Naive thymus-derived CD8-positive, alpha-beta T cell (primary cell): ENCODE measurements at places on chromosomes 7 and 10. TPM values are rescaled to one million over a fixed set of nuclear protein-coding genes. Genes with fewer than 3 reads are reported as not detected.

Gene PAOX
- 15.6 TPM for polyA plus RNA-seq

GRCh38 chr7:125573126-125573525 is 643.5 kb upstream of the POT1 start:
- H3K27ac ChIP-seq = no peak overlapping the region
- H3K4me3 ChIP-seq = no peak overlapping the region
- H3K4me1 ChIP-seq = no peaks in the 10 kb centered on the region
- H3K27me3 ChIP-seq = no peaks in the 10 kb centered on the region

DNA sequence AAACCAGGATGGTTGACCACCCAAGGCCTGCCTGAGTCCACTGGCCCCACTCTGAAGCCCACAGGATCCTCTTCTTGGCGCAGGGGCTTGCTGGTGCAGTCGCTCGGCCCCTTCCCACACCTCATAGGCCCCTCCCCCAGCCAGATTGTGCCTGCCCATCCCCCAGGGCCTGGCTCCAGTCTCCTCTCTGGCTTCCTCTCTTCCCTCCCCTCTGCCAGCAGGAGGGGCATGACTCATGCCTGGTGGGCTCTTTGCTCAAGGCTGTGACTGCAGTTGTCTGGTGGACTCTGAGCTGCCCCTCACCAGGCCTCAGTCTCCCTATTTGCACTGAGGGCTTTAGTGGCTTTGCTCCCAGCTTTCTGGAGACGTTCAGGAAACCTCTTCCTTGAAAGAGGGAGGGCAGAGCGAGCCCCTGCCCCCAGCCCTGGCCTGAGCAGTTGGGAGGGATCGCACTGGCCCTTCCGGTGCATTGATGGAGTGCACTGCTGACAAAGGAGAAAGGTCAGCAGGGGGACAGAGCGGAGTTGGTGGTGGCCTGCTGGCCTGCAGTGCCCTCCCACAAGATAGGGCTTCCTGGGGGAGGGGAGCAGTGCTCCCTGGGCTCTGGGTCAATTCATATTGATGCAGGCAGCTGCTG is 60.7 kb downstream of the ZMIZ1 start:
- H3K4me1 ChIP-seq = peaks cover 25% of the 10 kb centered on the region
- H3K4me3 ChIP-seq = no peak overlapping the region
- peak overlapping the region; percentile 20 for H3K27ac ChIP-seq
- H3K36me3 ChIP-seq = peaks cover 2% of the 10 kb centered on the region
- no peak for DNase-seq
- no peaks in the 10 kb centered on the region for H3K27me3 ChIP-seq

Gene PANK1
- polyA plus RNA-seq = 0.24 TPM

DNA sequence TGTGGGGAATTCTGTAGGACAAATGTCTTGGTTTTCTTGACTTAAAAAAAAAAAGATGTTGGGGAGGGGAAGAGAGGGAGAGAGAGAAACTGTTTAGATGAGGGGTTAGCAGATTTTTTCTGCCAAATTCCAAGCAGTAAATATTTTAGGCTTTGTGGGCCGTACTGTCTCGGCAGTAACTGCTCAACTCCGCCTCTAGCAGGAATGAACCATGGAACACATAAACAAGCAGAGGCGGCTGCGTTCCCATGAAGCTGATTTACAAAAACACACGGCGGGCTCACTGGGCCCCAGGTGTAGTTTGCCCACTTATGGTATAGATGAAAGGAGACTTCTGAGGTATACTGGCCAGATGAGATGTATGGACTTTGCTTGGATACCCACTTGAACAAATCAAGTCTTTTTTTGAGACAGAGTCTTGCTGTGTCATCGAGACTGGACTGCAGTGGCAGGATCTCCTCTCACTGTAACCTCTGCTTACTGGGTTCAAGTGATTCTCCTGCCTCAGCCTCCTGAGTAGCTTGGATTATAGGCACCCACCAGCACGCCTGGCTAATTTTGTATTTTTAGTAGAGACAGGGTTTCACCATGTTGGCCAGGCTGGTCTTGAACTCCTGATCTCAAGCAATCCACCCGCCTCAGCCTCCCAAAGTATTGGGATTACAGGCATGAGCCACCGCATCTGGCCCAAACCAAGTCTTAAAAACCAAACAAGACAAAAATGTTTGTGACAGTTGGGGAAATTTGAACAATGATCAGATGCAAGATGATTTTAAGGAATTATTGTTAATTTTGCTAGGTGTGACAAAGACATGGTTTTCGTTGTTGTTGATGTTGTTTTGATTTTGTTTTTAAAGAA is 9.7 kb upstream of the ADAMTS14 start:
- peaks cover 2% of the 10 kb centered on the region for H3K27me3 ChIP-seq

Gene INA
- not detected for polyA plus RNA-seq

DNA sequence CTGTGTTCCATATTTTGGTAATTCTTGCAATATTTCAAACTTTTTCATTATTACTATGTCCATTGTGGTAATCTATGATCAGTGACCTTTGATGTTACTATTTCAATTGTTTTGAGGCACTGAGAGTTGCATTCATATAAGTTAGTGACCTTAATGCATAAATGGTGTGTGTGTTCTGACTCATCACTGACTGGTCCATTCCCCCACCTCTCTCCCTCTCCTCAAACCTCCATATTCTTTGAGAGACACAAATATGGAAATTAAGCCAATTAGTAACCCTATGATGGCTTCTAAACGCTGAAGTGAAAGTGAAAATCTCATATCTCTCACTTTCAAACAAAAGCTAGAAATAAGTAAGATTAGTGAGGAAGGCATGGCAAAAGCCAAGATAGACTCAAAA is 739.6 kb downstream of the CCSER2 start:
- H3K27me3 ChIP-seq = no peaks in the 10 kb centered on the region
- H3K4me1 ChIP-seq = no peaks in the 10 kb centered on the region
- no peak overlapping the region for H3K27ac ChIP-seq
- H3K36me3 ChIP-seq = no peaks in the 10 kb centered on the region
- DNase-seq = no peak

DNA sequence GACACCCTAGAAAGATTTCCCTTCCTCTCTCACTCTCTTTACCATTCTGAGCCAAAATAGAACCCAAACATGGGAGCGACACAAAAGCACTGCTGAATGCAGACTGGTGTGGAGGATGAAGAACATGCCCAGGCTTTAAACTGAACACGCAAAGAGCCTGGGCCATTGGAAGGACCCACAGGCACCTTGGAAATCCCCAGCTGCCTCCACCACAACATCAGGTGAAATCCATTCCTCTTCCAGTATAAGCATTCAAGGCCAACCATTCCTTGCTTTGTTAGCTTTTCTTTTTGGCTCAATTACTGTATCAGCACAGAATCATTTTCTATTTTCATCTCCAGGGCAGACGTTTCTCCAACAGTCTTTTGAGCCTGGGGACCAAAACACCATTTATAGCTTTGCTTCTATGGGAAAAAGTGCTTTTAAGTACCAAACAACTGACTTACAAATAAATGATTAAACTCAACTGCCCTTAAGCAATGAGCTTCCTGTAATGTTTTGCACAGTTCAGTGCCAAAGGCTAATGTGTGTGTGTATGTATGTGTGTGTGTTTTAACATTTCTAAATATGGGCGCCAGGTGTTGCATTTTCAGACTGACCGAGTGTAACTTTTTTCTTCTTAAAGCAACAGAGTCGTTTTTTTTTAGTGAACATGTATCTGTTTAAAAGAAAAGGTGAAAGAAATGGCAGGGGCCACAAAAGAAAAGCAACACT is 16.2 kb upstream of the BLNK start:
- H3K36me3 ChIP-seq = no peaks in the 10 kb centered on the region
- H3K4me3 ChIP-seq = peak overlapping the region; percentile 67

Gene SPDYE2B
- not detected for polyA plus RNA-seq

DNA sequence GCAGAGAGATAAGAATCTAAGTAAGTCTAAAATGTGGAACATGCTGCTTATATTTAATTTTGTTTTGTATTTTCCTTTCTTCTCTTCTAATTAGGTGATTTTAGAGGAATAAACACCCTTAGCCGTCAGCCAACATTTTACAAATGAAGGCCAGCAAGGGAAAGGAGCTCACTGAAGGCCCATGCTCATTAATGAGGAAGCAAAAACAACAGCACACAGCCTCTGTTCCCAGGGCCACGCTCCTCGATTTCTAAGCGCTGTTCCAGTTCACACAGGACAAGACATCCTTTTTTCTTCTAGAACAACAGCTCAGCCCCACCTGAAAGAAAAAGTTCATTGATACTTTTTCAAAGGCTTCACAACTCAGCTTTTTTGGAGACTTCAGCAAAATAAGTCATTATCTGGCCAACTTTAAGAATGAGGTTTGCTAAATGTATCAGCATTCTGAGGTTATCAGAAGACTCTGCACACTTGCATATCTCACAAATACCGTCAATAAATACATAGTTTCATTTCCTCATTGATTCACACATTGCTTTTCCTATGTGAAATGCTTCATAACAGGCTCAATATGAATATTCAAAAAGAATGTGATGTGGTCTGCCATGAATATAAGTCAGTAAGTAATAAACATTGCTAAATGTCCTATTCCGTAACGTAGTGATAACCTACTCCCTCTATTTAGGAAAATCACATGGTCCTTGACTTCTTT is 34.8 kb upstream of the SFMBT2 start:
- no peaks in the 10 kb centered on the region for H3K27me3 ChIP-seq
- H3K27ac ChIP-seq = no peak overlapping the region
- H3K4me3 ChIP-seq = no peak overlapping the region
- no peak for DNase-seq

DNA sequence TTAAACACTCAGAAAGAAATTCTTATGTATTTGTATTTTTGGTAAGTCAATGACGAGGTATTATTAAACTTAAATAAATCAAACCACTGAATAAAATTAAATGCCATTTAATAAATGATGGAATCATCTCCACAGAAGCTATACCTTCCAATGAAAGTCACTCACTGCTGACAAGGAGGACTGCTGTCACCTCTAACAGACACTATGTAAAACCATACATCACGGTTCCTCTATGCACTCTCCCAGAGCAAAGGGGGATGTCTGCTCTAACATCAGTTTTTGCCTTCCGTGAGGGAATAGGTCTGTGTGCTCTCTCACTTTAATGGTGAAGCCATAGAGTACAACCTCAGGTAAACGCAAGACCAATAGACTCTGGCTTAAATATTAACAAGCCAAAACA is 99.7 kb upstream of the DDC start:
- peaks cover 2% of the 10 kb centered on the region for H3K27me3 ChIP-seq
- no peak overlapping the region for H3K27ac ChIP-seq
- no peak overlapping the region for H3K4me3 ChIP-seq
- no peaks in the 10 kb centered on the region for H3K36me3 ChIP-seq

Gene DTX2
- polyA plus RNA-seq = 6.6 TPM

DNA sequence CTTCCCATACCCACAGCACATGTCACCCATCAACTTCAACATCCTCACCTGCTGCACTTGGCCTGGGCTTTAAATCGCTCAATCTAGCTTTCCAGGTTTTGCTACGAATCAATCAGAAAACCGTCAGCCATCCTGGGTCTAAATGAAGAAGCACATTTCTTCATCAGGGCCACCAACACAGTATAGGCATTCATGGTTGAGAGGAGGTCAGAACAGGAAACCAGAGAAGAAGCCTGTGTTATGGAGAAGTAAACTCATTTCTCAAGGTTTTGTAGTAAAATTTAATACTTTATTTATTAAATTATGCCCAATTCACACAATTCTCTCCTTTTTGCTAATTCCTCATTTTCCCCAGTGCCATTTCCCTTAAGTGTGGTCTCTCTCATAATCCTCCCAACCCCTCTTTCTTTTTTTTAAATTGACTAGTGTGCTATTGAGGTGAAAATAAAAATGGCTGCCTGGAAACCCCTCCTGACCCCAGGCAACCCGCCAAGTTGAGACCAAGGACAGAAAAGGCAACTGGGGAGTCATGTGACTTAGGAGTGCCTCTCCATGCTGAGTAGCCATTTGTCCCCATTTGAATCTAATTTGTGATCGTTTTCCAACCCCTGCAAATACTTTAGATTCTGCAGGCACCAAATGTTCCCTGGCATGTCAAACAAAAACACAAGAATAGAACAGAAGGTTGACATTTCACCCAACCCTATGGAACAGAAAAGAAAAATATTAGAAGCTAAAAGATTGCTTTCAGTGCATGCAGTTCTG is 181.1 kb upstream of the NAMPT start:
- H3K27me3 ChIP-seq = peaks cover 11% of the 10 kb centered on the region
- no peak overlapping the region for H3K4me3 ChIP-seq
- no peak overlapping the region for H3K27ac ChIP-seq
- no peaks in the 10 kb centered on the region for H3K4me1 ChIP-seq

GRCh38 chr10:34049887-34050286 is 715.4 kb upstream of the NRP1 start:
- H3K27me3 ChIP-seq = no peaks in the 10 kb centered on the region
- no peak for DNase-seq
- H3K4me1 ChIP-seq = no peaks in the 10 kb centered on the region
- no peak overlapping the region for H3K4me3 ChIP-seq
- no peaks in the 10 kb centered on the region for H3K36me3 ChIP-seq

- H3K4me3 ChIP-seq = no peak overlapping the region
- no peak overlapping the region for H3K27ac ChIP-seq
- no peaks in the 10 kb centered on the region for H3K4me1 ChIP-seq
- no peaks in the 10 kb centered on the region for H3K27me3 ChIP-seq
Observed at GRCh38 chr10:78375854-78376785, 342.5 kb downstream of the RPS24 start.
